Natural killer cell (primary cell): ENCODE measurements at places on chromosomes 16 and 17.

GRCh38 chr17:55897301-55897700 is 146.4 kb downstream of the PCTP start:
- DNase-seq = no peak

GRCh38 chr17:31738067-31738466 is 121.0 kb downstream of the COPRS start:
- no peak for DNase-seq

GRCh38 chr17:16886655-16887322 is 85.1 kb downstream of the TNFRSF13B start:
- DNase-seq = no peak

DNA sequence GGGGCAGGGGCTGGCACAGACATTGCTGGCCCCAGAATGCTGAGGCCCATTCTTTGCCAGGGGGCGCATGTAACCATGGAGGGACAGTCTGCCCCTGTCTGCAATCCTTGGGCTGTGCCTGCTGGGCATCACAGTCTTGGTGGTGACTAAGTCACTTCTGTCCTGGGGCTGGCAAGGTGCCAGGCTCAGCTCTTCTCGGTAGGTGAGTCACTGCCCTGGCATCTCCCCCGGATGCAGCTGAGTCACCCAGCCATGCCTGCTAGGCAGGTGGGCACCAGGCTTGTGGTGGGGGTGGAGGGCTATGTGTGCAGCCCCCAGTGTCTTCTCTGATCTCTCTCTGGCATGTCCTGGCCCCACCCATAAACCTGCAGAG is 5.6 kb downstream of the RARA start:
- DNase-seq = peak; percentile 91

GRCh38 chr16:81623365-81624102 is 155.6 kb upstream of the PLCG2 start:
- peak; percentile 81 for DNase-seq

DNA sequence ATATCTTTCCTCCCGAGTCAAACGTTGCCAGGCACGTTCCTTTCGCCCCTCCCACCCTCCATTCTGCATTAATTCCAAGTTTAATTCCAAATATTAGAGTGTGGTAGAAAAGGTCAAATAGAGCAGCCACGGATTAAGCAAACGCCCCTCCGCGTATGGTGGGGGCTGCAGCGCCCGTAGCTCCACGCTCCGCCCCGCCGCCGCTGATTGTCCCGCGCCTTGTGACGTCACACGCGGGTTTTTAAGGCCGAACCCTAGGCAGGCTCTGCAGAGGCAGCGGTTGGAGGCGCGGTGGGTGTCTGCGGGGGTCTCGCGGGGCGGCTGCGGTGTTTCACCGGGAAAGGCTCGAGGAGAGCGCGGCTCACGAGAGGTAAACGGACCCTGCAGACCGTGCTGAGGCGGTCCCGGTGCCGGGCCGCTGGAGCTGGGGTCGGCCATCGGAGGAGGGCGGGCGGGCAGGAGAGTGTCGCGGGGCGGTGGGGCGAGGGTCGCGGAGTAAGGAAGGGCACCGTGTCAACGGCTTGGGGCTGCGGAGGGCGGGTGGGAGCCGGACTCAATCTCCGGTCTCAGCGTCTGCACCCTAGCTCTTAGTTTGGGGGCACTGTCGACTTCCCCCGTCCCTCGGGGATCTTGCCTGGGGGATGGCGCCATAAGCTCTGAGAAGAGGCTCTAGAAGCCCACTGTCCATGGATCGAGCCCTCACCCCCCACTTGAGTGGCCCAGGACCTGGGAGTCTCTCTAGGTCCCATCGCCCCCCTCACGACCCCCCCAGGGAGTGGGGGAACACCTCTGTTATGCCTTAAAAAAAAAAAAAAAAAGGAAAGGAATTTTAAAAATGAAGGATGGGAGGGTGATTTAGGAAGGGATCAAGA is at the start of gene ARL4D:
Gene ARL4D, plus strand, starts transcription at position 270 of the 872 bp plus-strand sequence. CDS start 740 bp downstream, outside the sequence.
- DNase-seq = peak; percentile 91
